Mesothelial cell of epicardium (in vitro differentiated cells): ENCODE measurements at places on chromosomes 4 and X. TPM values are rescaled to one million over a fixed set of nuclear protein-coding genes. Genes with fewer than 3 reads are reported as not detected.

- peak overlapping the region; percentile 73 for H3K4me3 ChIP-seq
- peaks cover 20% of the 10 kb centered on the region for H3K27me3 ChIP-seq
- H3K36me3 ChIP-seq: no peaks in the 10 kb centered on the region
Observed at GRCh38 chrX:13938051-13938828, 91.5 kb downstream of the GEMIN8 start.

- H3K4me3 ChIP-seq: no peak overlapping the region
- no peak overlapping the region for H3K27ac ChIP-seq
- no peaks in the 10 kb centered on the region for H3K4me1 ChIP-seq
- no peaks in the 10 kb centered on the region for H3K36me3 ChIP-seq
Observed at GRCh38 chr4:175427751-175428150, 384.3 kb downstream of the GPM6A start.

DNA sequence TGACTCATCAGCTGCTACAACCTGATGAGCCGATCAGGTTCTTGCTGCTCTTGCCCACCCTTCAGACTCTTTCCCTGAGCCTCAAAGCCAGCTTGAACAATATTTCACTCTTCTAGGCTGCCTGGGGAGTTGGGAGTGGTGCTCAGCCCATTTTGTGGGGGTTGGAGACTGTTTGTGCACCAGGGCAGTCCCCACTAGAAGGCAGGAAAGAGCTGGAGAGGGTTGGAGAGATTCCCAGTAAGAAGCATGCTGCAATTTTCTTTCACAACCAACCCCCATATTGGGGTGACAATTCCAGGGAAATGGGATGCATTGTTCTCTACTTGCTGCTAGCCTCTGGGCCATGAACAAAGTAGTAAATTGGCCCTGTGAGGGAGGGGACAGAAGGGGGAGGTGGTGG is 44.1 kb downstream of the SLC16A2 start:
- no peak overlapping the region for H3K4me3 ChIP-seq
- H3K27me3 ChIP-seq: no peaks in the 10 kb centered on the region
- H3K4me1 ChIP-seq: no peaks in the 10 kb centered on the region
- H3K36me3 ChIP-seq: no peaks in the 10 kb centered on the region
- DNase-seq: no peak
- H3K27ac ChIP-seq: no peak overlapping the region

HERC5 gene
- total RNA-seq: 6.3 to 7.0 TPM (median 6.6 TPM) in 3 replicates

DNA sequence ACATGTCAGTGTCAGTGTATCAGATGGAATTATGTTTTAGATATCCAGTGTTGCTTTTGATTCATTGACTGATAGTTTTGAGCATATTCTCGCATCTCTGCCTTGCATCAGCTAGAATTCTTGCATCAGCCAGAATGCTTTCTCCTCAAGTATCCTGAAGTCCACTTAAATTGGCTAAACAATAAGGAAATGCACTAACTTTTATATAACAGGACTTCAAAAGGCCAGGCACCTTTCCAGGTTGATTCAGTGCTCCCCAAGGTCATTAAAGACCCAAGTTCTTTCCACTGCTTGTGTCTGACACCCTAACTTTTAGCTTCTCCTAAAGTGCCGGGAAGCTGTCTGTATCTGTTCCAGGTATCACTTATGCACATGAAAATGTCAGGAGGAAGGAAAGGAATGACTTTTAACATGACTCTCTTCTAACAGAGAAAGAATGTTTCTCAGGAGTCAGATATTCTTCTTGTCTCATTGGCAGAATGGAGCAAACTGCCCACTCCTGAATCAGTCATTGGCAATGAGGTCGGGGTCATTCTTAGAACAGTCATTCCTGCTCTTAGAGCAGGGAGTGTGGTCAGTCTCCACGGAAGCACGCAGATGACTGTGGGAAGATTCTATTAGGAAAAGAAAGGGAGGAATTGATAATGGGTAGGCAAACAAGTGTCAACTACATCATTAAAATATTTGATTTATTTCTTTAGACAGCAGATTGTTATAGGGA is 92.9 kb upstream of the TLL1 start:
- H3K27me3 ChIP-seq: no peaks in the 10 kb centered on the region
- no peaks in the 10 kb centered on the region for H3K4me1 ChIP-seq
- no peak overlapping the region for H3K27ac ChIP-seq
- H3K4me3 ChIP-seq: no peak overlapping the region
- DNase-seq: no peak

DNA sequence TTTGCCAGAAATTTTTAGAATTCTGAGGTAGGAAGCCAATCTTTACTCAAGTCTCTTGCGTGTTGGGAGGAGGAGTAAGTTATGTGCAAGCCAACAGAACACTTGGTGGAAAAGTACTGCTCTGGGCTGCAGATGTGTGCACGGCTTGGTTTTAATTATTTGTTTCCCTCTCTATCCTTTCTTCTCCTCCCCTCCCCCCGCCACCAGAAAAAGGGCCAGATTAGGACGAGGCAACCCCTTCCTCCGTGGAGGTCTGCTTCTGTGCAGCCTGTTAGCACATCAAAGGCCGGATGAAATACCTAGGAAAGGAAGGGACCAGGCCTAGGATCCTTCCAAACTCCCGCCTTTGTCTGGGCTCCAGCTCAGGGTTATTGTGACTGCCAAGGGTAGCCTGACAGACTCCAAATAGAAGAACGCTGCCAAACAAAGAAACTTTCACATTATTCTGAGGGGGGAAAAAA is 1.0 kb upstream of the PGRMC1 start:
- H3K27me3 ChIP-seq: no peaks in the 10 kb centered on the region
- peak overlapping the region; percentile 79 for H3K4me3 ChIP-seq
- H3K36me3 ChIP-seq: no peaks in the 10 kb centered on the region
- peak overlapping the region; percentile 92 for H3K27ac ChIP-seq
- H3K4me1 ChIP-seq: peaks cover 32% of the 10 kb centered on the region

DNA sequence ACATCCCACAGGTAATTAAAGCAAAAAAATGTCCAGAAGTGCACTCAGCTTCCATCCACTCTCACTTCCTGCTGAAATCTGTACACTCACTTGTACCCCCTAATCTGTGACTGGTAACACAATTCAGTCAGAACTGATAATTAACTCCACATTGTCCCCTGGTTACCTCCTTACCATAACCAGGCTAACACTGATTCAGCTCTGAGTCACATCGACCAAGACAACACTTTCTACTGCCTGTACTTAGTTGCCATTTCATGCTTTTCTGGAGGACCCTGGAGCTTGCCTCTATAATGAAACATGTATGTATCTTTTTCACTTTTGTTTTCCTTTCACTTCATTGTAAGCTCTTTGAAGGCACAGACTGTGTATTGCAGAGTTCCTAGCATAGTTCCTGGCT is 130.9 kb upstream of the GABRG1 start:
- no peak overlapping the region for H3K27ac ChIP-seq
- H3K4me3 ChIP-seq: no peak overlapping the region
- H3K36me3 ChIP-seq: no peaks in the 10 kb centered on the region
- peaks cover 2% of the 10 kb centered on the region for H3K27me3 ChIP-seq
- H3K4me1 ChIP-seq: peaks cover 4% of the 10 kb centered on the region

SYNPO2 gene
- 20.6 to 23.4 TPM (median 22.6 TPM) in 3 replicates for total RNA-seq

ZFYVE28 gene
- total RNA-seq: 0.38 to 0.51 TPM (median 0.45 TPM) in 3 replicates

- H3K4me3 ChIP-seq: no peak overlapping the region
- no peak overlapping the region for H3K27ac ChIP-seq
Observed at GRCh38 chrX:103730147-103730795, 19.6 kb downstream of the TMEM31 start.

GPR101 gene
- total RNA-seq: not detected in 3 replicates

DNA sequence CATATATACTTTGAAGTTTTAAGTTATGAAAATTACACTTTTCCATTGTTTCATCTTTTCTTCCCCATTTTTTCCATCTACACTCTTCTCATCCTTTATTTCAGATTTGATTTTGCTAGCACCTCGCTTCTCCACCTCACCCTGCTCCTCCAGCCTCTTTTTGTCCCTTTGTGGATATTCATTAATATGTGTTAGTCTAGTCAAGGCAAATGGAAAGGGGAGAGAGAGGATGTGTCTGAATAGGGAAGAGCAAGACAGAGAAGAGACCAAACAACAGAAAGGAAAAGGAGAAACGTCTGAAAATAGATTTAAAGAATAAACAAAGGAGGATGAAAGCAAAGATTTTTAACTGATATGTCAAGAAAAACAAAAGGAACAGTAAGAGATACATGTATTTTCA is 24.1 kb downstream of the GPM6A start:
- H3K27ac ChIP-seq: no peak overlapping the region
- no peaks in the 10 kb centered on the region for H3K4me1 ChIP-seq
- DNase-seq: no peak
- no peaks in the 10 kb centered on the region for H3K36me3 ChIP-seq

- H3K4me3 ChIP-seq: no peak overlapping the region
- no peak for DNase-seq
- H3K27ac ChIP-seq: peak overlapping the region; percentile 9
- no peaks in the 10 kb centered on the region for H3K36me3 ChIP-seq
Observed at GRCh38 chr4:107153228-107153627, 117.1 kb upstream of the DKK2 start.

GRCh38 chr4:67051000-67051789 is 494.1 kb downstream of the CENPC start:
- no peaks in the 10 kb centered on the region for H3K36me3 ChIP-seq

PPARGC1A gene
- 3.1 to 3.7 TPM (median 3.4 TPM) in 3 replicates for total RNA-seq

ATOH1 gene
- total RNA-seq: not detected in 3 replicates

GRCh38 chrX:11886745-11887144 is 128.7 kb downstream of the MSL3 start:
- no peaks in the 10 kb centered on the region for H3K4me1 ChIP-seq
- no peak overlapping the region for H3K27ac ChIP-seq
- H3K36me3 ChIP-seq: no peaks in the 10 kb centered on the region

DNA sequence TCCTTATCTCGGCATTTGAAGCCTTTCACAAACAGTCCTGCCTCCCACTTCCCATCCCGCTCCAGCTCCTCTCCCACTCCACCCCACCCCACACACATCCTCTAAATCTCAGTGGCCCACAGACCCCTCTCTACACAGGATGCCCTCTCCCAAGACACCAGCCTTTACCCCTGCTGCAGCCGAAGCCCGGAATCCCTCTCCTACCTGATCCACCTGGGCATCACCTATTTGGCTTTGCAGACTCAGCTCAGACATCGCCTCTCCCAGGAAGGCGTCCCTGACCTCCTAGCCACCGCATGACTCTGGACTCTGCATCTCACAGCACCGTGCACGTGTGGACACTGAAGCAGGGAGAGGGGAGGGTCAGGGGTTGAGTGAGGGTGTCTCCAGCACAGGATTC is 11.5 kb downstream of the PPP2R2C start:
- H3K27me3 ChIP-seq: peaks cover 71% of the 10 kb centered on the region
- H3K4me1 ChIP-seq: no peaks in the 10 kb centered on the region
- H3K4me3 ChIP-seq: no peak overlapping the region
- H3K27ac ChIP-seq: no peak overlapping the region
- H3K36me3 ChIP-seq: no peaks in the 10 kb centered on the region

- no peaks in the 10 kb centered on the region for H3K36me3 ChIP-seq
- H3K4me3 ChIP-seq: no peak overlapping the region
- peaks cover 10% of the 10 kb centered on the region for H3K4me1 ChIP-seq
- no peaks in the 10 kb centered on the region for H3K27me3 ChIP-seq
Observed at GRCh38 chr4:123517971-123518370, 121.4 kb downstream of the SPRY1 start.

DNA sequence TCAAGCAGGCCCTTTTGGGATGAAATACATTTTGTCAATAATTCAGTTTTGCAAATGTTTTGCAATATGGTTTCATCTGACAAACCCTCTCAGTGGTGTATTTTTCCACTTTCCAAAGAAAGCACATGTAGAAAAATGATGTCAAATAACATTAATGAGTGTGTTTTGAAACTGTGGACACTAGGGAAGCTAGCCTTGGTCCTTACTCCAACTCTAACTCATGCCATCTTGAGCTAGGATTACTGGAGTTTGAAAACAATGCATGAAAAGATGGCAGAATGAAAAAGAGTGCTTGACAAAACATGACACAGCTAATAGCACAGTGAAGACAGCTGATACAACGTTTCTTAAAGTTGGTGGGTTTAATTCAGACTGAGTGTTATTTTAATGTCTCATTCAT is 41.4 kb downstream of the HAND2 start:
- peaks cover 6% of the 10 kb centered on the region for H3K36me3 ChIP-seq
- H3K27me3 ChIP-seq: peaks cover 3% of the 10 kb centered on the region

DNA sequence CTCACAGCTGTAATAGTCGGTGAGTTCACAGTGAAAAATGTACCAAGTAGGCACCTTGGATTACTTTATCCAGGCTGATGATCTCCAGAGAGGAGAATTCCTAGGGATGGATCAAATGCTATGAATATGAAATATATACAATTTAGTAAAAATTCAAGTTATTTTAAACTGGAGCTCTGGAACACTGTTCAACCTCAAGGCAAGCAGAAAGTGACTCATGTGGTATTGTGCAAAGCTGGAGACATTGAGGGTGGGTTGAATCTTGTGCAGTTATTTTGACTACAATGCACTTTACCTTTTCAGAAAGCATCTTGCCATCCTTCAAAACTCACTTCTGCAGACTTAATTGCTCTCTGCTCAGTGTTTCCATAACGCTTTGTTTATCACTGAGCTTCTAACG is 43.4 kb downstream of the OSTC start:
- H3K4me3 ChIP-seq: no peak overlapping the region
- H3K4me1 ChIP-seq: no peaks in the 10 kb centered on the region
- peaks cover 2% of the 10 kb centered on the region for H3K27me3 ChIP-seq

GRCh38 chr4:153146031-153146430 is 58.2 kb upstream of the TRIM2 start:
- DNase-seq: no peak
- H3K4me3 ChIP-seq: no peak overlapping the region
- no peaks in the 10 kb centered on the region for H3K36me3 ChIP-seq
- H3K27ac ChIP-seq: no peak overlapping the region
- peaks cover 19% of the 10 kb centered on the region for H3K4me1 ChIP-seq

GRCh38 chr4:26887143-26887542 is 26.5 kb downstream of the STIM2 start:
- no peak overlapping the region for H3K4me3 ChIP-seq
- H3K27ac ChIP-seq: no peak overlapping the region
- H3K4me1 ChIP-seq: peaks cover 4% of the 10 kb centered on the region
- H3K27me3 ChIP-seq: no peaks in the 10 kb centered on the region
- H3K36me3 ChIP-seq: peaks cover 20% of the 10 kb centered on the region

DNA sequence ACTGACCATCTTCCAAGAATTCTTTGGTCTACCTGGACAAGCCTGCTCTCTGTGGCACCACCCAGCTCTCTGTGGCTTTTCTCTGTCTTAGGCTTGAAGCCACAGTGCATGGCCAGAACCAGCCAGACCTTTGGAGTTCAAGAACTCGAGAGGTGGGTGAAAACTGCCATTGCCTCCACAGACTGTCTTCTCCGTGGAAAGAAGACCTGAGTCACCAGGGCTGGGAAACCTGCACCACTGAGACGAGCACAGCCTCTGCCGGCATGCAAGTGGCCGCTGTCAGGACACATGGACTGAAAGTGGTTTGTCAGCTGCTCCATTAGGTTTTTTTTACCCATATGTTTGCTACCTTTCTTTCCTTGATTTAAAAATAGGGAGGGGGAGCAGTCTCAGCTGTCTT is 74.5 kb downstream of the MGST2 start:
- peak overlapping the region; percentile 86 for H3K27ac ChIP-seq
- H3K4me3 ChIP-seq: no peak overlapping the region
- no peaks in the 10 kb centered on the region for H3K36me3 ChIP-seq

DNA sequence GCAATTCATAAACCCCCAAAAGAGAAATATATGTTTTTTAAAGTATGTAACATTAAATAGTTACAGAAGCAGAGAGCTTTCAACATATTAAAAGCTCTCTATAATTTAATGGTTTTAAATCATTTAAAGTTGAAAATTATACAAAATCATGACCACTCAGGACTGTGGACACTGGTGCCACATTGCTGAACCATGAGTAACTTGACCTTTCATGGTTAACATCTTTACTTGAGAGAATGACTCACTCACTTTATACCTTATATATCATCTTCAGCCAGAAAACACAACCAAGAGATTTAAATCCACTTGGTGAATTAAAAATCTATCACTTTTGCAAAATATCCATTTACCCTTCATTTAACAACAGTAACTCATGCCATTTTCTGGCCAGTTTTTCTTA is 584.3 kb upstream of the SMIM31 start:
- H3K36me3 ChIP-seq: no peaks in the 10 kb centered on the region
- DNase-seq: no peak
- no peak overlapping the region for H3K4me3 ChIP-seq
- H3K27me3 ChIP-seq: no peaks in the 10 kb centered on the region
- no peak overlapping the region for H3K27ac ChIP-seq
